Activated CD4-positive, alpha-beta T cell treated with anti-CD3 and anti-CD28 coated beads for 4 hours (primary cell): ENCODE measurements at places on chromosomes 6 and 20.
A peak's percentile ranks its signal among the peaks of the same experiment; 100 is the strongest.

DNA sequence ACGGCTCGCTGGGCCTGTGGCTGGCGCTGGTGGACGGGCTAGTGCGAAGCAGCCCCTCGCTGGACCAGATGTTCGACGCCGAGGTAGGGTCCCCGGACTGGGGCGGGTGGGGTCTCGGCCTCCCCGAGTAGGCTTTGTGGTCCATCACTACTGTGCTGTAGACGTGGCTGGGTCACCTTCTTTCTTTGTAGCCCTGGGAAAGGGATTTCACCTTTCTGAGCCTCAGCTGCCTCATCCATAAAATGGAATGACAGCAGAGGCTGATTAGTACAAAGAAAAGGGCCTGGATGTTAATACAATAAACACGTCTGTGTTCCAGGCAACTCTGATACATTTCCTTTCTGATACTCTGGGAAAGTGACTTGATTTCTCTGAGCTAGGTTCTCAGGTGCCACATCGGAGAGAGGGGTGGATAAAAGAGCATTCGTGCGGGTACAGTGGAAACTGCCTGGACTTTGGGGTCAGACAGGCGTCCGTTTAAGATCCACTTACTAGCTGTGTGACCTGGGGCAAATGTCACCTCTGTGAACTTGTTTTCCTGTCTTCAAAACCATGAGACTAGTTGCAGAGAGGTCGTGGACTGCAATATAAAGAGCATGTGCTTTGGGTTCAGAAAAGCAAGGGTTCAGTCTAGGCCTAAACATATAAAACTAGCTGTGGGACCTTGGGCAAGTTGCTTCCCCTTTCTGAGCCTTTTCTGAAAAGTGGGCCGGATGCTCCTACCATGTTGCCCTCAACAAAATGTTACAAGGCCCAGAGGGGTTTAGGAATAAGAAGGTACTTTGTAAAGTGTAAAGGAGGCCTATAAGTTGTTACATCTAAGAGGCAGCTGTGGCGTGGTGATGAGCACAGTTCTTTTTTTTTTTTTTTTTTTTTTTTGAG is 896 bp downstream of the SYS1 start:
- no peak for DNase-seq

- no peak for DNase-seq
Measured at GRCh38 chr6:47357827-47358226, 48.1 kb upstream of the TNFRSF21 start.

DNA sequence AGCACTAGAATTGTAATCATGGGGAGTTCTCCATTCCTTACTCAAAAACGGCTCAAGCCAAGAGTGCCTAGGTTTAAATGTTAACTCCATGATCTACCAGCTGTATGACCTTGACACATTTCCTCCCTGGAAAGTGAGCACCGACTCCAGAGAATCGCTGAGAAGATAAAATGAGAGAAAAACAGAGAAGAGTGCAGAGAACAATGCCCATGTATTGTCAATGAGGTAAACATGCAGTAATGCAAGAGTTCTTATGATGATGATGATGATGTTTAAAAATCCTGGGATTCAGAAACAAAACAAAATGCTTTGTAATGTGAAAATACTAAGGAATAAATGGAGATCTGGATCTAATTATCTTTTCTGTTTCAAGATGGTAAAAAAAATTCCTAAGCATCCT is 64.8 kb upstream of the BEND6 start:
- no peak for DNase-seq

- DNase-seq, result peak; percentile 66
Measured at GRCh38 chr6:2764610-2765165, 505 bp upstream of the WRNIP1 start.

- no peak for DNase-seq
Measured at GRCh38 chr6:10854922-10855632, 16.7 kb upstream of the MAK start.

GRCh38 chr6:69693762-69694161 is 103.0 kb downstream of the LMBRD1 start:
- no peak for DNase-seq

GRCh38 chr6:125123468-125124048 is 30.0 kb upstream of the TPD52L1 start:
- DNase-seq, result no peak

GRCh38 chr6:14540810-14541540 is 423.4 kb downstream of the CD83 start:
- no peak for DNase-seq

- no peak for DNase-seq
Measured at GRCh38 chr6:86122086-86122485, 479.4 kb upstream of the SYNCRIP start.

- DNase-seq, result no peak
Measured at GRCh38 chr20:64131406-64131805, 24.0 kb upstream of the NPBWR2 start.

GRCh38 chr6:31532644-31533454 is 4.1 kb downstream of the MCCD1 start:
- DNase-seq, result no peak

- no peak for DNase-seq
Measured at GRCh38 chr6:74993136-74993535, 212.7 kb downstream of the COL12A1 start.

DNA sequence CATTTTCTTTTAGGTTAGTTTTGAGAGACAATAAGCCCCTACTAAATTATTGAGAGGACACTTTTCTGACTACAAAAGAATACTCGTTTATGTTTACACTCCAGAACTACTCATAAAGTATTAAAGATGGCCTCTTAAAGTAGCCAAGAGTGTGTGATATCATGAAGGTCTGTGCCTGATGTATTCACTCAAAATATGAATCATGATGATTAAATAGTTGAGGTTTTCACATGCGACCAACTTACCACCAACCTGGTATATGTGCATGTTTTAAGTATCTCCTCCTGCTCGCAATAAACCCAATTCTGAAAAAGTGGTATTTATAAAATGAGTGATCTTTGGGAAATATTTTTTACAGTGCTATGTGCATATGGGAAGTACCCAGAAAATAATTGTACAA is 43.9 kb downstream of the IL20RA start:
- no peak for DNase-seq

DNA sequence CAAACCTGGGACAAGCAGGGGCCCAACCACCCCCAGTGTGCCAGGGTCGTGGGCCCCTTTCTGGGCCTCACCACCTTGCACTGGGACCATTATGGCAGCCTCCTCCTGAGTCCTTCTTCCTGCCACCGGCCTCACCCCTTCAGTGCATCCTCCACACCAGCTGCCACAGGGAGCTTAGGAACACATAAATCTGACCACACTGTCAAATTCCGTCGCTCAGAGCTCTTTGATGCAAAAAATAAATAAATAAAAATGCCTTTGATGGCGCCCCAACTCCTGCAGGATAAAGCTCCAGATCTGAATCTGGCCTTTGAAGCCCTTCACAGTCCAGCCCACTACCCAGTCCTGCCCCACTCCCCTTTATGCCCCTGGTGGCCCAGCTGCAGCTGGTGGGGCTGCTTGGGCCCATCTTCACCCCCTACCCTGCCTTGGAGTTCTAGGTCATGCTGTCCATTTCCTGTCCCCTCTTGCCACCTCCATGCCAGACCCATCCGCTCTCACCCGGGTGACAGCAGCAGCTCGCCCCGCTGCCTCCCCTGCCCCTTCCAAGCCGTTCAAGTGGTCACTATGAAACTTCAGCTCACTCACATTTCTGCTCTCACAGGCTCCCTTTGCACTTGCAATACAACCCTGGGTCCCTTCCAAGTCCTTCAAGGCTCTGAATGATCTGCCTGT is 16.0 kb downstream of the MYH7B start:
- DNase-seq, result no peak

DNA sequence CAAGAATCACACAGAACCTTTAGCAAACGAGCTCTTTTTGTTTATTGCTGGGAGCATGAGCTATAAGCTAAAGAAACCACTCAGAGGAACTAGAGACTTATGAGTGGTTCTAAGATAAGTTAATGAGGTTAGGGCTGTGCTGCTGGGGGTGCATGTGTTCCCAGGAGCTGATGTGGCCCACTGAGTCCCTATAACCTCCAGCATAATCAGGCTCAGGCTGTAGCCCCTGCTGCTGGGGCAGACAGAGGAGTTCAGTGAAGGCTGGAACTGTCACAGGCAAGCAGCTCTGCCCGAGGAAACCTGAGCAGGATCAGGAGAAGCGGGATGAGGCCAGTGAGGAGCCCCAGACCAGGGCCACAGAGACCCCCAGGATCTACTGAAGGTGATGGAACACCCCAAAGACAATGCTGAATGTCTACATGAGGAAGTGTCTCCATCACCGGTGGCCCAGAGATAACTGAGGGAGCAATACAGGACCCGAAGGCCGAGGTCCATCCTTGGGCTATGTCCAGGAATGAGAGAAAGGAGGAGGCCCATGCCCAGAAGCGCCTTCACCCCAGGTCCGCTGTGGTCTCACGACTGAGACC is 17.3 kb downstream of the TUBB2B start:
- DNase-seq, result no peak

DNA sequence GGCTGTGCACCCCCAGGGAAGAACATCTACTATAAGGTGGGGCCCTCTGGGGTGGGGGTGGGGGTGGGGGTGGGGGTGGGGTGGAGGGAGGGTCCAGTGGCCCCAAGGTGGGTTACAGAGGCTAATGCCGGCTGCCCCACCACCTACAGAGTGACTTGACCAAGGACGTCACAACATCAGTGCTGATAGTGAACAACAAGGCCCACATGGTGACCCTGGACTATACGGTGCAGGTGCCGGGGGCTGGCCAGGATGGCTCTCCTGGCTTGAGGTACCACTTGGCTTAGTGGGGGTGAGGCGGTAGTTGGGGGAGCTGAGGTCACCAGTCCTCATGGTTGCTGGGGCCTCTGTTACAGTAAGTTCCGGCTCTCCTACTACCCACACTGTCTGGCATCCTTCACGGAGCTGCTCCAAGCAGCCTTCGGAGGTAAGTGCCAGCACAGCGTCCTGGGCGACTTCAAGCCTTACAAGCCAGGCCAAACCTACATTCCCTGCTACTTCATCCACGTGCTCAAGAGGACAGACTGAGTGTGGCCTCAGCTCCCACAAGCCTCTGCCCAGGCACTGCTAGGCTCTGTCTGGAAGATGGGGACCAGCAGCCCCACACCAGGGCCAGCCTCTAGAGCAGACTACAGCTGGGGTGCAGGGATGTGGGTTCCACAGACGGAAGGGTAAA is 2.8 kb downstream of the GNMT start:
- DNase-seq, result no peak

GRCh38 chr6:16669227-16669626 is 92.0 kb downstream of the ATXN1 start:
- DNase-seq, result peak; percentile 78

GRCh38 chr6:142843361-142843760 is 101.6 kb downstream of the HIVEP2 start:
- DNase-seq, result no peak

DNA sequence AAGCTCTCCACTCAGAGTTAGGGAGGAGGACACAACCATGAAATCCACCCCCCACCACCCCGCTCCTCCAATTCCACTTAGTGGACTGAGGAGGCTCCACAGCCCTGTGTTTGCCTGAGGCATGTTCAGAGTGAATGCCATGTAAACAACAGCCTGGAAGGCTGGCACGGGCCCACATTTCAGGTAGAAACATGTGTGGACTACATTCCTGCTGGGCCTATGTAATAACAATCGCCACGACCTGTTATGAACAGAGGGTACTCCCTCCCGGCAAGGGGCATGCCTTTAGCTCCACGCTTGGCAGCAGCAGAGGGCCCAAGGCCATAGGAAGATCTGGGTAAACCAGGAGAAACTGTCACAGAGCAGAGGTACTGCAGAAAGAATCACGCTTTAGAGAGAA is 65.5 kb downstream of the ISM1 start:
- DNase-seq, result no peak

- no peak for DNase-seq
Measured at GRCh38 chr6:73508776-73509175, 12.1 kb downstream of the EEF1A1 start.

GRCh38 chr6:168054765-168055560 is 24.0 kb downstream of the FRMD1 start:
- DNase-seq, result no peak

- no peak for DNase-seq
Measured at GRCh38 chr6:11515763-11516162, 21.8 kb upstream of the TMEM170B start.

GRCh38 chr6:148836751-148837150 is 89.9 kb downstream of the UST start:
- DNase-seq, result no peak

- DNase-seq, result no peak
Measured at GRCh38 chr20:63159826-63160640, 55.9 kb downstream of the YTHDF1 start.

GRCh38 chr6:115838763-115839401 is 221.8 kb downstream of the FRK start:
- no peak for DNase-seq

- no peak for DNase-seq
Measured at GRCh38 chr6:116511424-116512110, at the start of gene CALHM5. CALHM5 (plus strand) TSS chr6:116511639; CDS start chr6:116511697, 58 bp downstream.

DNA sequence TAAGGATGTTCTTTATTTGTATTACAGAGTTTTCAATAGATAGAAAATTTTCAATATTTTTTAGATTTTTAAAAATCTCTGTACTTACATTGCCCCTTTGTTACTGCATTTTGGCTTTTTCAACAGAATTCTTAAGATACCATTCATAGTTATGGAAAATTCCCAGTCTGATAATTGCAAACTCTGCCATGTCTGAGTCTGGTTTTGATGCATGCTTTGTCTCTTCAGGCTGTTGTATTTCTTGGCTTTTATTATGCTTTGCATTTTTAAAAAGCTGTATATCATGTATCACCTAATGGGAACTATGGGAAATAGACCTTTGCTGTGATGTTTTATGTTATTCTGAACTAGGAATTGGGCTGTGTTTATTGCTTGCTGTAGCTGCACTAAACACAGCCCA is 898.9 kb upstream of the ADGRB3 start:
- DNase-seq, result no peak

DNA sequence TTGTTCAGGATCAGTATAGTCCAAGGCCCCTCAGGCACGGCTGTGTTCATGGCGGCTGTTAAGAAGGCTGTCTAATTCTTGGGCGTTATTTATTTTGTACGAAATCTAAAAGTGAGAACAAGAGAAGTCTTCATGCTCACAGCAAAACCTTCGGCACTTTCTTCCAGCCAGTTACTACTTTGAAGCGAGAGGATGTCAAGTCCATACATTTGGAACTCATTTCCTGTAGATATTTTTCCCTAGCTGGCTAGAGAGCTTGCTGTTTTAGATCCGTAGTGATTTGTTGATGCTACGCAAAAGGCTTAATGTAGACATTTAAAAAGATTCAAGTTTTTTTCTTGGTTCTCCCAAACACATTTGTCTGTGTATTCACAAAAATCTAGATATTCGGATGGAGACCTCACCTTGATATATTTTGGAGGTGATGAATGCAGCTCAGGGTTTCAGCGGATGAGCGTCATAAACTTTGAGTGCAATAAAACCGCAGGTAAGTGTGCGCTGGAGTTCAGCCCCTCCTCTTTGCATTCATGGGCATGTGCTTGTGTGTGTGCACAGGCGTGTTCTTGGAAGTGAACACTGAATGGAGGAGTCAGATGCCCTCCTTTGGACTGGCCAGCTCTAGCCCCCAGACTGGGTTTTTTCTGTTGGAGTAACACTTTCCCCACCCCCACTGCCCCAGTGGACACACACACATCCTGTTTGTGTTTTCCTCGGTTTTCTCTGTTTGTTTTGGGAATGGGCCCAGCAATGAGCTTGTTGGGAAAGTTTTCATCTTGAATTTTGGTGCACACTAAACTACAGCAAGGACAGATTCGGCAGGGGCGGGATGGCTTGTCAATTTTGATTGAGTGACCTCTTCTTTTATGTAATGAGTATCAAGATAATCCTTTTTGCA is 65.4 kb downstream of the IGF2R start:
- DNase-seq, result no peak
